ENCODE measurements at places on chromosomes 6 and 20.
A peak's percentile ranks its signal among the peaks of the same experiment; 100 is the strongest.

DNA sequence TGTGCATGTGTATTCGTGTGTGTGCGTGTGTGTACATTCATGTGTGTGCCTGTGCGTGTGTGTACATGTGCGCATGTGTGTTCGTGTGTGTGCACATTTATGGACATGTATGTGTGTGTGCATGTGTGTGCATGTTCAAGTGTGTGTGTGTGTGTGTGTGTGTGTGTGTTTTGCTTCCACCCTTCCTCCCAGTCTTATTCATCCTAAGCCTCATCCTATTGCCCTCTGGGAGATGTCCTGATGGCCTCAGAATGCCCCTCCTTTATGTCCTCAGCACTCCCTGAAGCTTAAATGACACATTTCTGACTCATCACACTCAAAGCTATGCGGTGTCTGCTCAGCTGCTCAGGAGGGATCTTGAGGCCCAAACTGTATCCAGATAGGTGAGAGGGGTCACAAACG, 76.6 kb upstream of the CCDC167 start:
- peak; percentile 56 for DNase-seq

DNA sequence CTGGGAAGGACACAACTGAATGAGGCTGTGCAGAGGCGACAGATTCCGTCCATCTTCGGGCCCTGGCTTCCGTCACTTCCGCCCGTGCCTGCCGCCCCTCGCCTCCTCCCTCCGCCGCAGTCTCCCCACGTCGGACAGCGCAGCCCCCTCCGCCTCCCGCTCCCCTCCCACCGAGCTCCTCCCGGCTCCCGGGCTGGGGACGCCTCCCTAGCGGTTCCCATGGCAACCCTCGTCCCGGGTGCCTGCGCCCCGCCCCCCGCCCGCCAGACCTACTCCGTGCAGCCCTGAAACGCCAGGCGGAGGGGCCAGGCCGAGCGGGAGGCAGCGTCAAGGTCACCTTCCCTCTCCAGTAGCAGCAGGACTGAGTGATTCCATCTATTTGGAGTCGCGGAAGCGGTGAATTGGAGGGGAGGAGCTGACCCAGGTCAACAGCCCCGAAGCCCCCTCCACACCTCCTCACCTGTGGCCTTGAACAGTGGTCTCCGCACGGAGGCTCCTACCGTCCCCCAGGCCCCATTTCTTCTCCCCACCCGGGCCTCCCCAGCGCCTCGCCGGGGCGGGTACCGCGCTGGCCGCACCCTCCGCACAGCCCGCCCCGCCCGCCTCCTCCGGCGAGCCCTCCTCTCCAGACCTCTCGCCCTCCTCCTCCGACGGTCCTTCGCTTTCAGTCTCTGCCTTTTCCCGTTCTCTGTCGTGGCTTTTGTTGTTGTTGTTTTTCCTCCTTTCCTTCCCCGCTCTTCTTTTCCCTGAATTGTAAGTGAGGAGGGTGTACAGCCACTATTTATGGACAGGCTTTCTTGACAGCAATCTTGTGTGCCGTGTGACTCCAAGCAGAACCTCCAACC, 951 bp downstream of the NRSN2 start:
- peak; percentile 92 for DNase-seq

DNA sequence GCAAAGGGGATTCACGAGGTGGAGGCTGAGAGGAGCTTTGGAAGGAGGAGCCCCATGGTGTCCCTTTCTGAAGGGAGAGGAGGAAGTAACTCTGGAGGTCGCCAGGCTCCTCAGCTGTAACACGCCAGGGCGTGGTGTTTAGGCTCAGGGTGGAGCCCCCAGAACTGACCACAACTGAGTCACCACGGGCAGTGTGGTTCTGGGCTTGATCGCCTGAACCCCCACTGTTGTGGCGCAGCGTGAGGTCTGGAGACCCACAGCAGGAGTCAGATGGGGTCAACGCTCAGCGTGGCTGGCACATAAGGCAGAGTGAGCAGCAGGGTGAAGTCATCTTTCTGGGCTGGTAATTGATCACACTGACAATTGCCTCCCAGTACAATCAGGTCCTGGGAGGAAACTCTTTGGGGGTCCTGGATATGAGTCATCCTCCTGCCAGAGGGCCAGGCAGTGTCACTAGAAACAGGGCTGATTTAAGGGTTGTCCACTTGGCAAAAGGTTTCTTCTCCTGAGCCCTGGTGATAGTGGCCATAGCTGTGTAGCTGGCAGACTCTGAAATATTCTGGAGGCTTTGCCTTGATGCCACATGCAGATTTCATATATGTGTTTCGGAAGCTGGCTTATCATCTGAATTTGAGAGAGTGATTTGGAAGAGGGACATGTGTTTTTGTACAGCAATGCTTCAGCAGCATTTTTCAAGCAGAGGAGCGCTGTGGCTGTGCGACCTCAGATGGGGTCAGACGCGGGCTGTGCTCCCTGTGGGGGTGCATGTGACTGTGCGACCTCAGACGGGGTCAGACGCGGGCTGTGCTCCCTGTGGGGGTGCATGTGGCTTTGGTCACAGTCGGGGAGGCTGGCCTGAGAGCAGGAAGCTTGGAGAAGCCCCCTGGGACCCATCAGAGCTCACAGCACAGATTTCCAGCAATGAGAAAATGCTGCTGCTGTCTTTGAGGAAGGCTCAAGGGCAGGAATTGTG, 50.0 kb downstream of the SYNJ2 start:
- DNase-seq: peak; percentile 81

- no peak for DNase-seq
Observed at GRCh38 chr6:148443798-148444560, 101.3 kb downstream of the SASH1 start.

GRCh38 chr6:34674268-34674639, 22.3 kb downstream of the ILRUN start:
- DNase-seq: no peak

DNA sequence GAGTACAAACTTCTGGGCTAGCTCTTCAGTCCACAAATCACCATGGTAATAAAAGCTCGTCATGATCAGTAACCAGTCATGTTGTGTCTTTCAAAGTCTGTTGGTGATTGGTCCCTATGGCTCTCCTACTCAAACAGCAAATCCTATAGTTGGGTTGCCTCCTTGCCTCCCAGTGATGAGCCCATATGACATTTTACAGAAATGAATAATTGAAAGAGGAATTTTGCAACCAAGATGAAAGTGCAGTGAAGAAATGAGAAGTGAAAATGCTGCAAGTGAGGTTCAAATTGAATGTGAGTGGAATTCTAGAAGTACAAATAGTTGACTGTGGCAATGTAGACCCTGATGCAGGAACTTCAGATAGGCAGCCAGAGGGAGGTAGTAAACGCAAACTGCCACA, 5.1 kb upstream of the SIRPD start:
- no peak for DNase-seq

- peak; percentile 48 for DNase-seq
Observed at GRCh38 chr6:112298021-112298745, 43.8 kb upstream of the LAMA4 start.

- DNase-seq: no peak
Observed at GRCh38 chr6:29516108-29516507, 28.4 kb upstream of the MAS1L start.

Measured in PC-9 (cell line).